ENCODE measurements at places on chromosomes 4 and X. TPM values are rescaled to one million over a fixed set of nuclear protein-coding genes. Genes with fewer than 3 reads are reported as not detected.
A peak's percentile ranks its signal among the peaks of the same experiment; 100 is the strongest.

DNA sequence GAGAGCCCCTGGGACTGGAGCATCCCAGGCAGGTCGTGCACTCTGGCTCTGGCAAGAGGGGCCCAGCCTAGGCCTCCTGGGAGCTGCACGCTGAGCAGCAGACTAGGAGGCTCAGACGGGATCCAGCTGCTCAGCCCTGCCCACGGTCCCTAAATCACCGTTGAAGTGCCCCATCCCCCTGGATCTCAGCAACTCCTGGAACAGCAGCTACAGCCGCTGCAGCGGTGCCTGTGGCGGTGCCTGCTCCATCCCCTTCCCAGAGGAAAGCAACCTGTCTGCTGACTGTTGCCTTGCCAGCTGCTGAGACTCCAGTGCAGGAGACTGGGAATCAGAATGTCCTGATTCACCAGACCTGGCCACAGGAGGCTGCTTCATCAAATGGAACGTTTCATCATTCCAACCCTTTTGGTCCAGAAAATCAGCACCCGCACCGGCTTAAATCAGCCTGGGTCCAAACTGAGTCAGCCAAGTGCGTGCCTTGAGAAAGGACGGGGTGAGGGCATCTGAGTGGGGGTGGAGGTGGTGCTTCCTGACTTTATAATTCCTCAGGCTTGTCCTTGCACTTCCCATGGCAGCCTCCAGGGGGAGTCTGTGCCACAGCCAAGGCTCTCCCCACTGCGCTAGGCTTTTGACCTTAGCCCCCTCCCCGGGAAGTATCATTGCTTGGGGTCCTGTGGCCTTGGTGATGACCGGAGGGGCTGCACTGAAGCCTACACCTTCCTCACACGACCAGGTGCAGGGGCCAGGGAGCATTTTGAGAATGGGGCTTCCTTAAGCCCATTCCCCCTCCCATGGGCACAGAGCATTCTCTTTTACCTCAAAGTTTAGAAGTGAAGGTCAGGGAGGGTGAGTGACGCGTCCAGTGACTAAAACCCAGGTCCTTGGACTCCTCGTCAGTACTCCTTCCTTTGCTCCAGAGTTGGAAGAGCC is 6.5 kb downstream of the ZNF185 start:
- H3K27me3 ChIP-seq: no peaks in the 10 kb centered on the region
- no peak overlapping the region for H3K4me3 ChIP-seq
- H3K36me3 ChIP-seq: no peaks in the 10 kb centered on the region
- H3K27ac ChIP-seq: no peak overlapping the region
- DNase-seq: no peak

TMPRSS11A gene
- not detected for total RNA-seq

DNA sequence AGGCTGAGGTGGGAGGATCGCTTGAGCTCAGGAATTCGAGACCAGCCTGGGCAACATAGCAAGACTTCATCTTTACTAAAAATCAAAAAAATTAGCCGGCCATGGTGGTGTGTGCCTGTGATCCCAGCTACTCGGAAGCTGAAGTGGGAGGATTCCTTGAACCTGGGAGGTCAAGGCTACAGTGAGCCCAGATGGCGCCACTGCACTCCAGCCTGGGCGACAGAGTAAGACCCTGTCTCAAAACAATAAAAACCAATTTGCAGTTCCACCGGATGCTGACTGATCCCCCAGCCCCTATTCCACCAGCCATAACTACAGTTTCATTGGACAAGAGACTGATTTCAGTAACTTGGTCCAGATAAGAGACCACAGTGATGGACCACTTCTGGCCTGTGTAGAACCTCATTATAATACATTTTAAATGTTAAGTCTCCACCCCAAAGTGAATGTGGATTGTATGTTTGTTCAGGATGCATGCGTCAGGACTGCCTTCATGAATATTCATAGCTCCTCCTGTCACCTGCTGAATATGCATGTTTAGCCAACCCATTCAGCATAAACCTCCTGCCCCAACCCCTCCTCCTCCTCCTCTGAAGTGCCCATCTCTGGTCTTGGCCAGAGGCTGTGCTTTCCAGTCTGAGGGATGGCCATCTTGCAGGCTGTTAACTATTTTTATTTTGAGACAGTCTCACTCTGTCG is 2.3 kb upstream of the SLBP start:
- H3K36me3 ChIP-seq: peaks cover 2% of the 10 kb centered on the region
- peak overlapping the region; percentile 58 for H3K4me3 ChIP-seq
- no peaks in the 10 kb centered on the region for H3K27me3 ChIP-seq
- peaks cover 41% of the 10 kb centered on the region for H3K4me1 ChIP-seq

GRCh38 chr4:76441881-76442280 is 6.9 kb downstream of the SHROOM3 start:
- no peaks in the 10 kb centered on the region for H3K4me1 ChIP-seq
- no peaks in the 10 kb centered on the region for H3K27me3 ChIP-seq
- no peak for DNase-seq
- no peak overlapping the region for H3K27ac ChIP-seq
- no peaks in the 10 kb centered on the region for H3K36me3 ChIP-seq

- H3K36me3 ChIP-seq: no peaks in the 10 kb centered on the region
- H3K27ac ChIP-seq: no peak overlapping the region
- H3K4me3 ChIP-seq: no peak overlapping the region
- DNase-seq: no peak
These were observed 10.9 kb upstream of the MAN2B2 start for GRCh38 chr4:6563935-6564645.

DNA sequence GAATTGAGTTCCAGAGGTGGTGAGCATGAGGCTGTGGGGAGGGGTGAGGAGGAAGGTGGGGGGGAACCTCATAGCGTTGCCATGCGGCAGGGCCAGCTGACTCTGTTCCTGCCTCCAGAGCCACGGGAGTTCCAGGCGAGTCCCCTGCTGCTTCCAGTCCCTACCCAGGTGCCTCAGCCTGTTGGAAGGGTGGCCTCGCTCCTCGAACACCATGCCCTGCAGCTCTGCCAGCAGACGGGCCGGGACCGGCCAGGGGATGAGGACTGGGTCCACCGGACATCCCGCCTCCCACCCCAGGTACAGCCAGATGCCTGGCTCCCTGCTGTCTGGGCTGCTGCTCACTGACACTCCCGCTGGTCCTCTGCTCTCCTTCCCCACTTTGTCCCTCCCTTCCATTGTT is 7.9 kb downstream of the CCDC22 start:
- no peaks in the 10 kb centered on the region for H3K36me3 ChIP-seq
- H3K27ac ChIP-seq: no peak overlapping the region
- DNase-seq: no peak
- no peak overlapping the region for H3K4me3 ChIP-seq

- H3K27ac ChIP-seq: no peak overlapping the region
- no peaks in the 10 kb centered on the region for H3K36me3 ChIP-seq
- no peak for DNase-seq
- H3K27me3 ChIP-seq: no peaks in the 10 kb centered on the region
- no peaks in the 10 kb centered on the region for H3K4me1 ChIP-seq
These were observed 11.1 kb upstream of the GPM6A start for GRCh38 chr4:175823015-175823742.

GRCh38 chr4:12912896-12913418 is 571.2 kb downstream of the RAB28 start:
- H3K27me3 ChIP-seq: no peaks in the 10 kb centered on the region
- no peak for DNase-seq
- H3K4me3 ChIP-seq: no peak overlapping the region
- no peaks in the 10 kb centered on the region for H3K36me3 ChIP-seq

HSFX2 gene
- total RNA-seq: 0.26 TPM

GRCh38 chrX:9635803-9636202 is 129.8 kb downstream of the GPR143 start:
- H3K27me3 ChIP-seq: no peaks in the 10 kb centered on the region
- H3K4me3 ChIP-seq: no peak overlapping the region
- H3K27ac ChIP-seq: no peak overlapping the region
- H3K36me3 ChIP-seq: no peaks in the 10 kb centered on the region
- no peak for DNase-seq

- no peak overlapping the region for H3K27ac ChIP-seq
- H3K36me3 ChIP-seq: no peaks in the 10 kb centered on the region
- H3K4me1 ChIP-seq: no peaks in the 10 kb centered on the region
- H3K4me3 ChIP-seq: no peak overlapping the region
- no peaks in the 10 kb centered on the region for H3K27me3 ChIP-seq
These were observed 1104.3 kb downstream of the RPA4 start for GRCh38 chrX:97987979-97988378.

All from Panc1 (cell line).